Esophagus squamous epithelium (tissue), 5 donors: ENCODE measurements at places on chromosomes 5 and 9.

DNA sequence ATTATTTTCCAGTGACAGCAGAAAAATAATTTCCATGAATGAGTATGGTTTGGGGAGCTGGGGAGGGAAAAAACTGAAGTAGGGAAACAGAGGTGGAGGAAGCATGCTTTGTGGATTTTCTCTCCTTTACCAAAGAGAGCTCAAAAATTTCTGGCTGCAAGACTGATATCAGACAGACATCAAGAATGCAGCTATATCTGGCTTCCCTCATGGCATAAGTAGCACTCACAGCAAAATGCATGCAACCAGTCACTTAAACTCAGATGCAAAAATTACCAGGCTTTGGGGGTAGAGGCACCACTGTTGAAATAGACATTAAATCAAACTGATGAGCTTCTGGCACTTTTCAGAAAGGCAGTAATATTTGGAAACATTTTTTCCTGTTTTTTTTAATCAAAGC, 196.9 kb downstream of the TSSK1B start:
- DNase-seq: no peak

DNA sequence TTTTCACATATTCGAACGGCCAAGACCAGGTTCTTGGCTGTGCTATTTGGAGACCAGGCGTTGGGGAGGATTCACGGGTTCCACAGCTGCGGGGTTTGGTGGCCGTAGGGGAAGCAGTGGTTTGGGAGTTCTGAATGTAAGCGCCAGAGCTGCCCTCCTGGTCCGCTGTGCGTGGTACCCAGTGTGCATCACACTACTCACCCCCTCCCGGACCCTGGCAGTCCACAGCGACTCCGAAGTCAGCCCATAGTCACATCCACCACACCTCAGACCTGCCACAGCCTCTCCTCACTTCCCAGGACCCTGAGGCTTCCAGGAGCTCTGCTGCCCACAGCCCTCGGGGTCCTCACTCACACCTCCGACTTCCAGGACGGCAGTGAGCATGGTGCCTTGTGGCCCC, 26.8 kb downstream of the AMBP start:
- no peak for DNase-seq

DNA sequence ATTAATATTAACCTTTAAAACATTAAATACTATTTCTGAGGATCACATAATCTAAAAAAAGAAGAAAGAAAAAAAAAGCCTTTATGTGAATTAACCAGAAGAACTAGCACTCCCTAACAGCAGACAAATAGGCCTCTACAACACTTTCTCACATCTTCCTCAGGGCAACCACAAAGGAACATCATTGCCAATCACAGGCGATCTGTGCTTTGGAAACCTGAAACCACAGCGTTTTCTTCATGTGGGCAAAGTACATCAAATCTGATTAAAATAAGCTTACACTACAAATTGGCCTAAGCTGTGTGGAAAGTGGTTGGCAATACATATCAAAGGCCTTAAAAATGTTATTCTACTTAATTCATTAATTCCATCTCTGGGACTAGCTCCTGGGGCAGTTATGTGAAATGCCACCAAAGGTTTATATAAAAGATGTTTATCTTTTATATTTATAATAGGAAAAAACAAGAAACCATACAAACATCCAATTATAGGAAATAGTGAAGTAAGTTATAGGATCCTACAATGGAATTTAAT, 184.8 kb upstream of the TBCA start:
- no peak for DNase-seq

DNA sequence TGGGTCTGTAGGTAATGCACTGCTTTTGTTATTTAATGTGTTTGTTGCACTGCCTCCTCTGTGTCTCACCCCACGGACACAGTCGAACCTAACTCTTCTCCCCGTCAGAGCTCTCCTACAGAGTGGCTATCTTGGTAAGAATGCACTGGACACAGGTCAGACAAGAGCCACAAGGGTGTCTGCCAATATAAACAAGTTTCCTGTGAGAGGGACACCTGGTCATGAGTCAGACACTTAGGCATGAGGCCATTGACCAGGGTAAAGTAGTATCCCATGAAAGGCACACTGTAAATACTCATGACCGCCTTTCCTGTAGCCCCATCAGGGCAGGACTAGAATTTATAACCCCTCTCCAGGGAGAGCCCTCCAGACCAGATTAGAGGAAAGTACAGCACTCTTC, 115.5 kb downstream of the SLC12A2 start:
- no peak for DNase-seq
